Stimulated activated CD8-positive, alpha-beta memory T cell treated with anti-CD3 and anti-CD28 coated beads, Interleukin-7, amount 100 ng/mL, for 24 hours (primary cell): ENCODE measurements at places on chromosomes 16 and 17.

GRCh38 chr16:81810894-81811538 is 31.9 kb downstream of the PLCG2 start:
- no peak for DNase-seq

- no peak for DNase-seq
Observed at GRCh38 chr16:1713933-1714332, 7.9 kb downstream of the MAPK8IP3 start.

GRCh38 chr17:12349297-12349696 is 316.4 kb upstream of the MYOCD start:
- DNase-seq = no peak

GRCh38 chr16:65319621-65320231 is 197.9 kb upstream of the CDH11 start:
- DNase-seq = no peak

DNA sequence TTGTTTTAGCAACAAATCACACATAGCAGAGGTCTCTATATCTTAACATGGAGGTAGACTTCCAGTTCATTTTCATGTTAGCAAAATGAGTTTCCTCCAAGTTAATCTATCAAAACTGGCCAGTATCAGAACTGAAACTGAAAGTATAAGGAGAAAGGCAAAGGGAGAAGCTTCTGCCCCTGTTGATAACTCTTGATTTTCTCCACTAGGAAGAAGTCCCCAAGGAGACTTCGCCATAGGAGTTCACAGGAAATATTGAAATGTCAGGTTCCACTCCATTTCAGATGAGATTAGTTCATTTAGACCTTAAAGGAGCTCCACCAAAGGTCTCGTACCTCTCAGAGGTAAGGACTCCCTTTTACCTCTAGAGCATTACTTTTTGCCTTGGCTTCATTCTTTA is 1.2 kb upstream of the OGFOD3 start:
- DNase-seq = no peak

DNA sequence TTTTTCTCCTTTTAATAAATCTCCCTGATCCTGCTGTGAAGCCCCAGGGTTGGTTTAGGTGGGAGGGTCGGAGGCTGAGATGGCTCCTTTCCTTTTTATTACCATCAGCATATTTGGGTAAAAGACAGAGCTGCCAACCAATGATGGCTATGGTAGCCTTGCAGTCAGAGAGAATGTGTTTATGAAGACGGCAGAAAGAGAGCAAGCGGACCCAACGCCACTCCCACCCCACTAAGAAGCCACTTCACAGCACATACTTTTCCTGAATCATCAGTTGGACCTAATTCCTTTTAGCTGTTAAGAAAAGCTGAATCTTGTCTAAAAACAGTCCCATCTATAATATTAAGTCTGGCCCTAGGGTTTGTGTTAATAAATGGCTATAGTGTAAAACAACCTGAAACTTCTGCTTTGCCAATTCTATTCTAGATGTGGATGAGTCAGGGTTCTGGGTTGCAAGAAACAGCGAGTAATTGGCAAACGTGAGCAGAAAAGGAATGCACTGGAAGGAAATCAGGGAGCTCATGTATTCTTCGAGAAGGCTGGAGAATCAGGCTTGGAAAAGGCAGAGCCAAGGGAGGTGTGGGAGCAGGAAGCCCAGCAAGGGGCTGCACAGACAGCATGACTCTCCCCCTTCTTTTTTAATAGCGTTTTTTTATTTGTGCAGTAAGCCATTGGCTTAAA is 34.0 kb upstream of the PRKCA start:
- no peak for DNase-seq

GRCh38 chr16:82758406-82758805 is 131.6 kb downstream of the CDH13 start:
- DNase-seq = no peak

- no peak for DNase-seq
Observed at GRCh38 chr16:30948667-30949649, at the start of gene ORAI3. Gene ORAI3, plus strand, starts transcription at chr16:30949068. Its CDS starts 222 bp downstream, at chr16:30949290.

GRCh38 chr16:63131503-63131902 is 1095.3 kb upstream of the CDH8 start:
- no peak for DNase-seq

DNA sequence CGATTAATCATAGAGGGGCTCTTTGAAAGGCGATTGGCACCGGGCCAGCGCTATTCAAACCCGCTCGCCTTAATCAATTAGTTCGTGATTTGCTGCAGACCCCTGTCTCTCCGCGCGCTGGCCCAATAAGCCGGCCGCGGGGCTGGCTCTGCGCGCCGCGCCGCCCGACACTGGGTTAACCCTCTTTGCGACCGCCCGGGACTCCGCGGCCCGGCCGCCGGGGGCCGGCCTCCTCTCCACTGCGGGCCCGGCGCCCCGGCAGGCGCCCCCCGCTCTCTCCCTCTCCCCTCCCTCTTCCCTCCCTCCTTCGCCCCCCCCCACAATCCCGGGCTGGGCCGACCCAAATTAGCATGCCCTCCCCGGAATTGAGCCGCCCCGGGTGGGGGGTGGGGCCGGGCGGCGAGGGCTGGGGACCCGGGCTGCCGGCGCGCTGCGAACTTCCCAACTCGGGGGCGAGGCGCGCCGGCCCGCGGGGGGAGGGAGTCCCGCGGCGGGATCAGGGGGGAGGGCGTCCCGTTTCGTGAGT is 428 bp upstream of the SALL1 start:
- no peak for DNase-seq

DNA sequence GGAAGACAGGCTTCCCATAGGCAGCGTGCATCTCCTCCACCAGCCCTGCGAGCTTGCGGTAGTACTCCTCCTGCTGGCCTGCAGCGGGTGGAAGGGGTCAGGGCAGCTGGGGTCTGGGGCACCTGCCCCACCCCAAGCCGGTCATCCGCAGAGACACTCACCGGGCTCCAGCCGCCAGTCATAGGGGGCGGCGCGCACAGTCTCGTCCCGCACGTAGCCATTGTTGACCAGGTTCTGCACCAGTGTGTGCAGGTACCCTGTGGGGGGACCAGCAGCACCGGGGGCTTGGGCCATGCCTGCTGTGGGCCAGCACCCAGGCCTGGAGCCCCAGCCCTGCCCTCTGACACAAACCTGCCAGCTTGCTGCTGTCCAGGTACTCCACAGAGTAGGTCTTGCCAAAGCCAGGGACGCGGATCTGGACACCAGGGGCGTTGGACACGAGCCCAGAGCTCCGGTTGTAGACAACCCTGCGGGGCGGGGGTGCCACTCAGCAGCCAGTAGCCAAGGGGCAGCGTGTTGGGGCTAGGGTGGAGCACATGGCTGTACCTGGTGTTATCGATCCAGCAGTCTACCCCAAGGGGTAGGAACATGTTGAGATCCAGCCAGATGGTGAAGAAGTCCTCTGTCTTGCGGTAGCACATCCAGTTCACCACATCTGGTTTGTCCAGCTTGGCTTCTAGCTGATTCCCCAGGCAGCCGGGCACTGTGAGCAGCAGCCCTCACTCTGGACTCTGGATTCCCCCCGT is 1.2 kb downstream of the LCAT start:
- DNase-seq = no peak

DNA sequence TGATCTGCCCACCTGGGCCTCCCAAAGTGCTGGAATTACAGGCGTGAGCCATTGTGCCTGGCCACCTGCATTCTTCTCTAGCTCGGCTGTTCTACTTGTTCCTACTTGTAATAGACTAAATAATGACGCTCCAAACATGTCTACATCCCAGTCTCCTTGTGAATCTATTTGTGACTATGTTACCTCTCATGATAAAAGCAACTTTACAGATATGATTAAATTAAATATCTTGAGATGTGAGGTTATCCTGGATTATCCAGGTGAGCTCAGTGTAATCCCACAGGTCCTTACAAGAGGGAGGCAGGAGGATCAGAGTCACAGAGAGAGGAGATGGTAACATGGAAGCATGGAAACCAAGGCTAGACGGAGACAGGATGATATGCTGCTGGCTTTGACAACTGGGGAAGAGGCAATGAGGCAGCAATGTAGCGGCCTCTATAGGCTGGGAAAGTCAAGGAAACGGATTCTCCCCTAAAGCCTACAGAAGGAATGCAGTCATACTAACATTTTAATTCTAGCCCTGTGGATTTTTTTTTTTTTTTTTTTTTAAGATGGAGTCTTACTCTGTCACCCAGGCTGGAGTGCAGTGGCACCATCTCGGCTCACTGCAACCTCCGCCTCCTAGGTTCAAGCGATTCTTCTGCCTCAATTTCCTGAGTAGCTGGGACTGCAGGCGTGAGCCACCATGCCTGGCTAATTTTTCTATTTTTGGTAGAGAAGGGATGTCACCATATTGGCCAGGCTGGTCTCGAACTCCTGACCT is 5.0 kb upstream of the LASP1 start:
- no peak for DNase-seq

DNA sequence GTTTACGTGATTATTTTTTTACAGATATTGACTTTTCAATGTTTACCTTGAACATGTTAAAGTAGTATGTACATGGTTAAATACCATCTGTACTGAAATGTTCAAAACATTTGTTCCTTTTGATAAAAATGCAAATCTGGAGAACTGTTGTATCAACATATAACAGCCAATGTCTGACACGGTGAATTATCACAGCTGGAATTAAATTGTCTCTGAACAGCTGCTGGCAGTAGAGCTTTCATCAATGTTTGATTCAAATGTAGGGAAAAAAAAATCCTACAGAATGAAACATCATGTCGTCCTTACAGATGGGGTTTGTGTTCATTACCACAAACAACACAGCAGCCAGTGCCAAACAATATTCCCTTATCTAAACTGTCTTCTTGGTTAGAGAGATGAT is 79.9 kb downstream of the TOX3 start:
- no peak for DNase-seq

DNA sequence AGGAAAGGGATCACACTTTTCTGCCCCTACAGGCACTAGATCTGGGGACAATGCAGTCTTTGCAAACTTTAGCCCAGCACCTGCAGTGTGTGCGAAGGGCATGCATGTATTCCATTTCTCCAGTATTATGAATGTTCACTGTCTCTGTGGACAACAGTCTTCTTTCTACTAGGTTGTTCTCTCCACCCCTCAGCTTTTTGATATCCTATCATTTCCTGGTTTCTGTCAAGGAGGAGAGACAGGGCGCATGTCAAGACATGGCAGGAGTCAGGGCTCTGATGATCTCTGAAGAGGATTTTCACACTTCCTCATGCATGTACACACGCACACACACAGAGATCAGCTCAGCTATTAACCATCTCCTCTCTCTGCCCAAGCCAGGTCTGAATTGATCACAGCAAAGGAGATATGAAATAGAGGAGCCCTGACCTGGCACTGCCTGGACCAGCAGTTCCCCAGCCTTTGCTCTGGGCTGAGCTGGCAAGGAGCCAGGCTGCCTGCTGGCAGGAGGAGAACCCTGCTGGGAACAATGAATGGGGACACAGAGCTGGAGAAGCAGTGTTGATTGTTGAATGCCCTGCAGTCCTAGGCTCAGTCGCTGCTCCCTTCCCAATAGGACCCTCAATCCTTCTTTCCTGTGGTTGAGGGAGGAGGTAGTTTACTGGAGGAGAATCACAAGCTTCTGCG is 2.6 kb downstream of the GPR179 start:
- DNase-seq = no peak

GRCh38 chr17:44077595-44077909 is 7.0 kb downstream of the G6PC3 start:
- DNase-seq = no peak
